ENCODE measurements at places on chromosomes 16 and 17. TPM values are rescaled to one million over a fixed set of nuclear protein-coding genes. Genes with fewer than 3 reads are reported as not detected.

The P2RX1 gene
- 2.3 TPM for total RNA-seq

DNA sequence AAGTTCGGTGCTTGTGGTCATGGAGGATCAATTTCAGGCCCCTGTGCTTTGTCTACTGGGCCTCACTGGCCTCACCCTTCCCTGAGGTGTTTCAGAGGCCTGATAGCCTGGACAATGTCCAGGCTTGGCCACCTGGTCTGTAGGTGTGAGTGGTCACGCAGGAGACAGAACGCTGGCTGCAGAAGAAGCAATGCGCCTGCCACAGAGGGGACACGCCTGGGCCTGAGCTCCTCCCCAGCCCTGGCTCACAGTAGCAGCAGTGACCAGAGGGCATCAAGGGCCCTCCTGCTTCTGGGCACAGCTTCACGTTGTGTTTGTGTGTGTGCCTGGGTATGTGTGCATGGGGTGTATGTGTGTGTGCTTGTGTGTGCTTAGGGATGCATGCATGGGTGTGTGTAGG lies 1.9 kb upstream of the PITPNM3 start:
- DNase-seq: no peak

The C16orf46 gene
- 0.19 TPM for total RNA-seq

The NXPH3 gene
- total RNA-seq: 3.8 TPM

DNA sequence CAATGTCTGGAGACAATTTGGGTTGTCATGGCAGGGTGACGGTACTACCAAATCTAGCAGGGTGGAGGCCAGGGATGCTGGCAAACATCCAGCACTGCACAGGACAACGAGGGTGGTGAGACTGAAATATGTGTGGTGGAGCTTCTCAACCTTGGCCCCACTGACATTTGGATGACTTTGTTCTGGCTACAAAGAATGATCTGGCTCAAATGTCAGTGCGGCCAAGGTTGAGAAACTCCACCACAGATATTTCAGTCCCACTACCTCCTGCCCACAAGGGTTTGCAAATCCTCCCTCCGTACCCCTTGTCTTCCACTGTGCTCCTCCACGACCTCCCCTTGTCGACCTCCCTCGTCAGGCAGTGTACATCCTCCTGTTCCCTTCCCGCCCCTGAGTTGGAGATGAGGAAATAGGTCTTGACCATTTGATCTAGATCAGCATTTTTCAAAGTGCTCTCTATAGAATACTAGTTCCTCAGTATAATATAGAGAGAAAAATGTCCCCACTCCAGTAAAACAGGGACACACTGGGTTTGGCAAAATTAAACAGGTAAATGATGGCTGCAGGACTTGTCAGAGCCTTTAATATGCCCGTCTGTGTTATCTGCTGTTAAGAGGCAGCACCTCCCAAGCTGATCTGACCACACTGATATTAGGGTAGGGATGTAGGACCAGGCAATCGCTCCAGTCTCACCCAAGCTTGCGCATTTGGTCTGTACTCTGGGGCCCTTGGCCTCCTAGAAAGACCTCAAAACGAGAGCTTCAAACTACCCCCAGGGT lies 6.8 kb downstream of the OSGIN1 start:
- DNase-seq: no peak

GRCh38 chr17:8075574-8076342 lies 11.8 kb downstream of the ALOX12B start:
- no peak for DNase-seq

The TBC1D3G gene
- not detected for total RNA-seq

DNA sequence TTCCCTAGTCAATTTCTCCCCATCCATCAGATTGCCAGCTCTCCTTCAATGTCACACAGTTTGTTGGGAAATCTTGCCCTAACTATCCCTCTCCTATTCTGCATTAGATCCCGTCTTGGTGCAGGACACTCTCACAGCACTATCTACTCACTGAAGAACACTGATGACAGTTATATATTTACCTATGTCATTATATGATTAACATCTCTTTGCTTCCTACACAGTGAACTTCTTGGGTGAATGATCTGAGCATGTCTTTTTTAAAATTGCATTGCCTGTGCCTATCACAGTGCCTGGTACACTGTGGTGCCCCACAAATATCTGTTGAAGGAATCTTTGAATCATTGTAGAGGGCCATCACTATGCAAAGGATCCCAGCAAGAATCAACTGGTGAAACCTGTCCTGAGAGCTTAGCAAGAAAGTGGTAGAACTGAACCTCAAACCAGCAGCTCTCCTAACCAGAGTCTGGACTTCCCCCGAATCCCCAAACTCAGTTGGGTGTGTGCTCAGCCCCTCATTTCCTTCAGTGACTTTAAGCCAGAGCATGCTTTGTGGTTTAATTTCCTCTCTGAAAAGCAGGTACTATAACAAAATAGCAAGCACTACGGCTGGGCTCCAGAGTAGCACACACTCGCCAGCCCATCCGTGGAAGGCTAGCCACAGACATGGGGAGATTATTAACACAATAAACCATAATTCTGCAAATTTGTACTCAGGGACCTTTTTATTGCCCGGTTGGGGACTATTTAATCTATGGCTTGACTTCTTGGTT lies 680.7 kb upstream of the SALL1 start:
- DNase-seq: no peak

The HP gene
- total RNA-seq: 63.2 TPM

The MYH8 gene
- not detected for total RNA-seq

DNA sequence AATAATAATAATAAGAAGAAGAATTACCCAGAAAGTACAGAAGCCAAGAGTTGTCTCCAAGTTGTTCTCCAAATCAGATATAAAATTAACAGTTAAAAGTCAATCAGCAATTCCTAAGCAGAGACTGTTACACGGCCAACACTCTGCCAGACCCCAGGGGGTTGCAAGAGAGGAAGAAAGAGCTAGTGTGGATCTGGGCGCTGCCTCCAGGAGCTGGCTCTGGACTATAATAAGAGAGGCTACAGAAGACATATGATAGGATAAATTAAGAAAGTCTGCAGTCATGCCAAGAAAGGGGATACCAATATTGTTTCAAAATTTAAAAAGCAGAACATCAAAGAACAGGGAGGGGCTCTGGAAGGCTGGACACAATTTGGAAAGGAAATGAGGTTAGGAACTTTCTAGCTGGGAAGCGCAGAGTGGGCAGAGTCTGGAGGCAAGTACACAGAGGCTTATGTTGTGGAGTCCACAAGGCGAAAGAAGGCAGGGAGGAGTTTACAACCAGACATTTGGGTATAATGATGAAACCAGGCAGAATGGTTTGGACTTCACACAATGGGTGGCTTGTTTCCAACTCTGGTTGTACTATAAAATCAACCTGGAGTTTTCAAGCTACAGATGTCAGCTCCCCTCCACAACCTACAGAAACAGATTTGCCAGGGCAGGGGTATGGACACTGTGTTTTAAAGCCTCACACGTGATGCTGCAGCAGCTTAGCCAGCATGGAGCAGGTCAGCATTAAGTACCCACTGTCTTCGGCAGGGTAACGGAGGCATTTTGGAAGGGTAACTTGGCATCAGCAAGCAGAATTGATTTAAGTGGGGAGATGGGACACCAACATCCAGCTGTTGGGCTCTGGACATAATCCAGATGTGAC lies 49.4 kb downstream of the SLC39A11 start:
- DNase-seq: no peak

DNA sequence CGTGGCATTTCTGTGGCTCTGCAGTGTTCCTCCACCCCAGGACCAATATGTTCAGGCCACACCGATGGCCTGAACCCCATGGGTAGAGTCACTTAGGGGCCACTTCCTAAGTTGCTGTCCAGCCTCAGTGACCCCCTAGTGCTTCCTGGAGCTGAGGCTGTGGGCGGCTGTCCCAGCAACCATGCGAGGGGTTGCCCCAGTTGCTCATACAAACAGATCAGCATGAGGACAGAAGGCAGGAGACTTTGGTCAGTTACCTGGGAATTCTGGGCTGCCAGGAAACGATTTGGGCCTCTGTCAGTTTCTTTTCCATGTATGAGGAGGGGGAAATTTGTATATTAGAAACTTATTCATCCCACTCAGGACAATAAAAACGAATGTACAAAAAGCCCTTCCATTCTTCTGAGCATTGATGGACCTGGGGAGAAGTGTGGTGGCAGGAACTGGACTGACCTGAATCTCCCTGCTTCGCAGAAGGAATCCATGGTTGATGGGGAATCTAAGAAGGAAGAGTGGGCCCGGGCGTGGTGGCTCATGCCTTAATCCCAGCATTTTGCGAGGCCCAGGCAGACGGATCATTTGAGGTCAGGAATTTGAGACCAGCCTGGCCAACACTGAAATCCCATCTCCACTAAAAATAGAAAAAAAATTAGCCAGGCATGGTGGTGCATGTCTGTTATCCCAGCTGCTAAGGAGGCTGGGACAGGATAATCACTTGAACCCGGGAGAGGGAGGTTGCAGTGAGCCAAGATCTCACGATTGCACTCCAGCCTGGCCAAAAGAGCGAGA lies 4.9 kb upstream of the IL32 start:
- no peak for DNase-seq

GRCh38 chr17:79039886-79040285 lies 15.9 kb downstream of the C1QTNF1 start:
- DNase-seq: peak; percentile 43

The WFIKKN1 gene
- total RNA-seq: 0.55 TPM

DNA sequence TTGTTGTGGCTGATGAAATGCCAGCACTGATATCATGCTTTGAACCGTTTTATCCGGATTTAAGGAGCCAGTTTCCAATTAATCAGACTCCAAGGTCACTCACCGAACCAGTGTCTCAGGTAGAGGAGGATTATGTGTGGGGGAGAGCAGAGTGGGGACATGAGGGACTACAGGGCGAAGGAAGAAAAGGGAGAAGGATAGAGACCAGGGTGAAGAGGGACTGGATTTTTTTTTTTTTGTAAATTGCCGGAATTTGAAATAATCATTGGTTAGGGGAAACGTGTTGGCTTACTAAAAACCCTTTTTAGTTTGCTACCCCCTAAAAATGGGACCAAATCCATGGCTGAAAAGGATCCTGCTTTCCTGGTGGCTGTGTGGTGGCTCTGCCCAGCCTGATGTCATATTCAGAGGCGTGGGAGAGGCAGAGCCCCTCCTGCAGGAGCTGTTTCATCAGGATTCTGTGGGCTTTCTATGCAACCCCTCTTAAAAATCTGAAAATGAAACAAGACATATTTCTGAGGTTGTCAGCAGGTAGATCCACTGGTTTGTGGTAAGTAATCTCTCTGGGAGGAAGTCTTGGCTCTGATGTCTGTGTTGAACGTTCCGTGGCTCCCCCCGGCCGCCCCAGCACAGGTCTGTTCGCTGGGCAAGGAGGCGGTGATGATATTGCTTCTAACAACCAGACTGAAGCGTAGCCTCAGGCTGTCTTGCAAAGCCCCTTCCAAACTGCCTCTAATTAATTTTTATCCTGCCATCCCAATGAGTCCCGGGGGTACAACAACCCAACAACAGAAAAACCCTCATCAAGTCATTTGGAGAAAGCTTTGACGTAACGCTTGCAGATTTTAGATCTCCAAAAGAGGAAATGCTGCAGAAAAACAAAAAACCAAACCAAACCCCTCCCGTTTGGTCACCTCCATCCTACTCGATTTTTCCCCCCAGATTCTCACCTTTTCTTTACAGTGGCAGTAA lies 143.0 kb upstream of the ZFHX3 start:
- no peak for DNase-seq

DNA sequence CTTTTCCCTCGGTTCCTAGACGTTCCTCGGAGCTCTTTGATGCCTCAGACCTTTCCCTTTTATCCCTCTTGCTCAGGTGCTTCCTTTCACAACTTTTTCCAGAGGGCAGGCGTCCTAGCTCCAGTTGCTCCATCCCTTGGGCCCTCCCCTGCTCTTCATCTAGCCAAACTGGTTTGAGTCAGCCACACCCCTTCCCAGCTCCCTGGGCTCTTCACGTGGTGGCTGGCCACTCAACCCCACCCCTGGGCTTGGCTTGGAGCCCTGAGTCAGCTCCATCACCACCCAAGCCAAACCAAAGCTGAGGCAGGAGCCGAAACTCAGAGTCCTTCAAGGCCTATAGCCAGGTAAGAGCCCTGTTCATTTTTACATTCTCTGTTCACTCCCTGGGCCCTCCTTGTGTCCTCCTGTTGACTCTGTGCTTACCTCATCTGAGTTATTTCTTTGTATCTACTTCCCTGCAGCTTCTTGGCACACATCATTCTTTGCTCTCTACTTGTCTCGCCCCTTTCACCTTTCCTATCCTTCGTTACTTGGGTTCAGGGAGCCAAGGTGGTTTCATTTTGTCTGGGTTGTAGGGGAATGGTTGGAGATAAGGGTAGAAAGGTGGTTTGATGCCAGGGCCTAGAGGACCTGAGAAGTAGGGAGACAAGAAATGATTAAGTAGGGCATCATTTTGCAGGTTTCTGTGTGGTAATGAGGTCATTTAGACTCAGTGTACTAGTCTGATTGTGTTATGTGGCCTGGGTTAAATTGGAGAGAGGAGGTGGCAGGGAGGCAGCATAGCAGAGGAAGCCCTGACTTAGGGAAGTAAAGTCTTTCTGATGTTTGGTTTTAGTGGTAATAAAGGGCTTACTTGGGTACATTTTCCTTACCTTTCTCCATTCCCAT lies 7.6 kb upstream of the PHKG2 start:
- DNase-seq: peak; percentile 90

GRCh38 chr17:17919169-17920107 lies 52.8 kb downstream of the TOM1L2 start:
- DNase-seq: peak; percentile 79

The TMEM235 gene
- not detected for total RNA-seq

- DNase-seq: no peak
These were observed 9.6 kb upstream of the EIF1 start for GRCh38 chr17:41678907-41679739.

Measured in mesenteric fat pad (tissue), 1 donor.